ENCODE measurements at places on chromosomes 2 and 18.

DNA sequence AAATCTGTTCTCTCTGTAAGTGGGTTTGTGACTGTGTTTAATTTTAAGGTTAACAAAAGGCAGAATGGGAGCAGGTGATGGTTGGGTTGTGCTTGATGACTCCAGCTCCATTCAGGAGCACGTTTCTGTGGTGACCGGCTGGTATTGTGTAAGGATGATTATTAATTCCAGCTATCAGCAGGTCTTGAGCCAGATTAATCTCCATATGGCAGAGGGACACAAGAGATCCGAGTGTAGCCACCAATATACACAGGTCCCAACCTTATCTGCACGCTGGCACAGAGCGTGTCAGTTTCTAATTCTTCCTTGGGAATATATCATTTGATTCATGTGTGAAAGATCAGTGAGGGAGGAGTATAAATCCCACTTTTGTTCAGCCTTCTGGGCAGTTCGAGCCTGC is 199.0 kb upstream of the DCC start:
- H3K27ac ChIP-seq, result no peak overlapping the region
- no peaks in the 10 kb centered on the region for H3K27me3 ChIP-seq
- H3K36me3 ChIP-seq, result no peaks in the 10 kb centered on the region
- no peak for DNase-seq
- H3K4me3 ChIP-seq, result no peak overlapping the region
- H3K4me1 ChIP-seq, result no peaks in the 10 kb centered on the region

DNA sequence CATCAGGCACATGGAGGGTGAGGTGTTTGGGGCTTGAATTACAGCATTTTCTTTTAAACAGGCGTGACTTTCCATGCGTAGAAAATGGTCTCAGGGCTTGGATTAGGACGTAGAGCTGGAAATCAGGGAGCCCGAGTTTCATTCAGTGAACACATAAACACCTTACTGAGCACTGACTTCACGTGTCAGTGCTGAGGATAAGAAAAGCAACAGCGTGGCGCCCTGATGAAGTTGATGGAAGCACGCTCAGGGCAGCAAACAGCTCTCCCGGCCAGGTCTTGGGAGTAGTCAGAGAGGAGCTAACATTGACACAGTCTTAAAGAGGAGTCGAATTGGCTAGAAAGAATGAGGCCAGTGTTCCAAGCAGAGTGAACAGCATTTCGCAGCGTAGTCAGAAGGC is 110.7 kb downstream of the LYPD1 start:
- no peaks in the 10 kb centered on the region for H3K27me3 ChIP-seq
- no peak overlapping the region for H3K27ac ChIP-seq
- no peak for DNase-seq

DNA sequence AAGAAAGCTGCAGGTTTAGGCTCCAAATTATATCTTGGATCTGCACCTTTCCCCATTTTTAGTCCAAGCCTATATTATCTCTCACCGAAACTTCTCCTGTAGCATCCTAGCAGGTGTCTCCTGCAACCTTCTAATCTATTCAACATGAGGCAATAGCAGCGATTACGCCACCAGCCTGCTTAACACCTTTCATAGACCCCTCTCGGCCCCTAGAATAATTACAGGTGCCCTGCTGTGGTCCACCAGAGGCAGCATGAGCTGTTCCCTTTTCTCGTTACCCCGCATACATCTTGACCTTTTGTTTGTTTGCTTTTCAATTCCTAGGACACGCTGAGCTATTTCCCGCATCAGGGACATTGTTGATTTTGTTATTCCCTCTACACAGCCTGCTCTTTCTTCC is 361.9 kb downstream of the CYRIA start:
- H3K27me3 ChIP-seq, result no peaks in the 10 kb centered on the region
- H3K4me3 ChIP-seq, result no peak overlapping the region
- DNase-seq, result no peak
- no peaks in the 10 kb centered on the region for H3K4me1 ChIP-seq
- no peaks in the 10 kb centered on the region for H3K36me3 ChIP-seq

- H3K4me3 ChIP-seq, result no peak overlapping the region
- H3K27me3 ChIP-seq, result no peaks in the 10 kb centered on the region
- no peak overlapping the region for H3K27ac ChIP-seq
- no peak for DNase-seq
- no peaks in the 10 kb centered on the region for H3K36me3 ChIP-seq
Observed at GRCh38 chr2:159088906-159089305, 120.5 kb downstream of the TANC1 start.

DNA sequence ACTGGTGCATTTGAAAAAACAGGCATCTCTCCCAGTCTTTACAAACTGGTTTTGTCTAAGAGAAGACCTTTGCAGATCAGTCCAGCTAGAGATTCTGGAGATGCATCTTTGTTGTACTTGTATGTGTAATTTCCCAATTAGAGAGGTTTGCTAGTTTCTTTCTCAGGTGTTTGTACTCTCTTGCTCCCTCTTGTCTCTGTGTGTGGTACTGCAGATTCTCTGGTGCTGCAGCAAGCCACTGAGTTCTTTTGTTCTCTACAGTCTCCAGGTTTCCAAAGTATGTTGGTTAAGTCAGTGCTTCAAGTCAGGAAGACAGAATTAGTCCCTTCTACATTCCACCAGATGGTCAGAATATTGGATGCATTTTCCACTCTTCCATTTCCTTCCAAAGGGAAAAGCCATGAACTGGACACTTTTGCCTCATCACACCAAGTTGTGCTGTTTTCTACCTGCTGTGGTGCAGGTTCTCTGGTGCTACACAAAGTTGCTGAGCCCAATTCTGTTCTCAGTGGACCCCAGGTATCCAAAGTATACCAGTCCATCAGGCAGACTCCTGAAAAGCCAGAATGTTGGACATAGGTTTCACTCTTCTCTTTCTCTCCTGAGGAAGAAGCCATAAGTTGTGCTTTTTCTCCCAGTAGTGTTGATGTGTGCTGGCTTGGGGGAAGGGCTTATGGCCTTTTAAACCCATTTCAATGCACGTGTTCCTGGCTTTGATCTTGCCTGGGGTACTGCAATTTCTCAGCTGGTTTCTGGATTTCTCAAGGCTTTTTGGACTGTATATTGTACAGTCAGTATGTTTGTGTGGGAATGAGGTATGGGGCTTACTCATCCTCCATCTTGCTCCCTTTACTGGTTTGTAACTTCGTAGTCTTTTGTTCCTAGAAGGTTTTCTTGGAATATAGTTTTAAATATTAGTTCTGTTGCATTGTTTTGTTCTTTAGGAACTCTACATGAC is 29.8 kb downstream of the EPC2 start:
- no peaks in the 10 kb centered on the region for H3K27me3 ChIP-seq
- DNase-seq, result no peak
- H3K27ac ChIP-seq, result no peak overlapping the region
- no peaks in the 10 kb centered on the region for H3K36me3 ChIP-seq
- H3K4me3 ChIP-seq, result no peak overlapping the region

- no peaks in the 10 kb centered on the region for H3K27me3 ChIP-seq
- no peaks in the 10 kb centered on the region for H3K4me1 ChIP-seq
- no peak for DNase-seq
Observed at GRCh38 chr18:23340661-23341060, 112.4 kb upstream of the RIOK3 start.

DNA sequence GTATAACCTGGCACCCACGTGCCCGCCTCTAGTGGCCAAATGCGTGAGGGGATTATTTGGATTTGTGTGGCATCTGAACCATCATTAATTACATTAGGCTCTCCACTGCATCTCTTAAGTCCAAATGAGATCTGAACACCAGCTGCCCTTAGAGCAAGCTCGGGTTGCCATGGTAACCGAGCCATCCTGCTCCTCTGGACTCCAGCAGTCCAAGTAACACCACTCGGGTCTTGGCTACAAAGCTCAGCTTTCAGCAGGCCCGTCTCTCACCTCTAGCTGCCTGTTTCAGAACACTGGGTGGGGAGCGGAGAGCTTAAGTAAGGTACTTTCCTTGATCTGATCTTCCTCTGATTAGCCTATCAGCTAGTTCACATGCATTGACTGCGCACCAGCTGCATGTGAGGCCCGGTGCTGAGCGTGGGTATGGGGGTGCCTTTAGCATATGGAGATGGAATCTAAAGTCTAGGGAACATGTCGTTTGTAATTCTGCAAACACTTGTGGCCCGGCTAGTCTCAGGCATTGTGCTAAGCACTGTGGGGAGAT is 14.1 kb upstream of the CYS1 start:
- H3K36me3 ChIP-seq, result no peaks in the 10 kb centered on the region
- no peak overlapping the region for H3K27ac ChIP-seq
- H3K4me3 ChIP-seq, result no peak overlapping the region

- peak overlapping the region; percentile 20 for H3K4me3 ChIP-seq
- H3K27ac ChIP-seq, result peak overlapping the region; percentile 15
- no peaks in the 10 kb centered on the region for H3K27me3 ChIP-seq
- DNase-seq, result no peak
- H3K36me3 ChIP-seq, result no peaks in the 10 kb centered on the region
Observed at GRCh38 chr2:64819361-64819760, 165.6 kb upstream of the SERTAD2 start.

GRCh38 chr18:77376043-77376732 is 126.5 kb downstream of the GALR1 start:
- H3K4me1 ChIP-seq, result no peaks in the 10 kb centered on the region
- no peak overlapping the region for H3K4me3 ChIP-seq
- no peaks in the 10 kb centered on the region for H3K27me3 ChIP-seq
- H3K27ac ChIP-seq, result no peak overlapping the region
- no peak for DNase-seq

DNA sequence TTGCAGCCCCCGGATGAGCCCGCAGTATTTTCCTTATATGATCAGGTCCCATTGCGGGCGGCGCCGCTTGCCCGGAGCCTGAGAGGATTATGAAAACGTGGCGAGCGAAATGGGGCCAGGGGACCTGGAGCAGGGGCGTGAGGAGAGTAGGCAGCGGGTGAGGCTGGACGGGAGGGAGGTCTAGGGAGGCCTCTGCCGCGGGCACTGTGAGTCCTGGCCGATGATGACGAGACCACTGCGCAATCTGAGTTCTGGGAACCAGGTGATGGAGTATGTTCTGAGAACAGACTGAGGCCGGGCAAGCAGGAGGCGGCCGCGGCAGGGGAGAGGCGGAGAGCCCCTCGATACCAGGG is 790 bp upstream of the ACAA2 start:
- H3K4me1 ChIP-seq, result peaks cover 18% of the 10 kb centered on the region
- peak overlapping the region; percentile 74 for H3K4me3 ChIP-seq
- H3K36me3 ChIP-seq, result no peaks in the 10 kb centered on the region
- peak; percentile 22 for DNase-seq

DNA sequence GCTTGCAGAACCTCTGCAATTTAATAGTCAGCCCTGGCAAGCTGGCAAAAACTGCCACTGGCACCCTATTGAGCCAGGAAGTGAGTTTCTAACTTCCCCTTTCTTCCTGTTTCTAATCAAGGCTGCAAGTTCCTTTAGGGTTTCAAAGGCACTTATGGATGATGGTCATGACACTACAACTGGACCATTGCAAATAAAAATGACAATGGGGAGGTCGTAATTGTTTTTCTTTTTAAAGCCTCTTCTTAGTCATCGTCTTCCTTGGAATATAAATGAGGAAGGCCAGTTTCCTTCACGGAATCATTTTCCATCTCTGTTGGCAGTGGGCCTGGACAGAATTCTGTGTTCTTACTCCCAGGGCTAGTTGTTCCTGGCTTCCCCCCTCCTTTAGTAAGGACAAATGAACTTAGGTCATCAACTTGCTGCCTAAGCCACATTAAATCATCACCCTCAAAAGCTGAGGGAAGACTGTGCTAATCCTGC is 35.8 kb downstream of the SH3RF3 start:
- H3K27me3 ChIP-seq, result no peaks in the 10 kb centered on the region
- no peak for DNase-seq
- no peaks in the 10 kb centered on the region for H3K36me3 ChIP-seq
- no peak overlapping the region for H3K27ac ChIP-seq

DNA sequence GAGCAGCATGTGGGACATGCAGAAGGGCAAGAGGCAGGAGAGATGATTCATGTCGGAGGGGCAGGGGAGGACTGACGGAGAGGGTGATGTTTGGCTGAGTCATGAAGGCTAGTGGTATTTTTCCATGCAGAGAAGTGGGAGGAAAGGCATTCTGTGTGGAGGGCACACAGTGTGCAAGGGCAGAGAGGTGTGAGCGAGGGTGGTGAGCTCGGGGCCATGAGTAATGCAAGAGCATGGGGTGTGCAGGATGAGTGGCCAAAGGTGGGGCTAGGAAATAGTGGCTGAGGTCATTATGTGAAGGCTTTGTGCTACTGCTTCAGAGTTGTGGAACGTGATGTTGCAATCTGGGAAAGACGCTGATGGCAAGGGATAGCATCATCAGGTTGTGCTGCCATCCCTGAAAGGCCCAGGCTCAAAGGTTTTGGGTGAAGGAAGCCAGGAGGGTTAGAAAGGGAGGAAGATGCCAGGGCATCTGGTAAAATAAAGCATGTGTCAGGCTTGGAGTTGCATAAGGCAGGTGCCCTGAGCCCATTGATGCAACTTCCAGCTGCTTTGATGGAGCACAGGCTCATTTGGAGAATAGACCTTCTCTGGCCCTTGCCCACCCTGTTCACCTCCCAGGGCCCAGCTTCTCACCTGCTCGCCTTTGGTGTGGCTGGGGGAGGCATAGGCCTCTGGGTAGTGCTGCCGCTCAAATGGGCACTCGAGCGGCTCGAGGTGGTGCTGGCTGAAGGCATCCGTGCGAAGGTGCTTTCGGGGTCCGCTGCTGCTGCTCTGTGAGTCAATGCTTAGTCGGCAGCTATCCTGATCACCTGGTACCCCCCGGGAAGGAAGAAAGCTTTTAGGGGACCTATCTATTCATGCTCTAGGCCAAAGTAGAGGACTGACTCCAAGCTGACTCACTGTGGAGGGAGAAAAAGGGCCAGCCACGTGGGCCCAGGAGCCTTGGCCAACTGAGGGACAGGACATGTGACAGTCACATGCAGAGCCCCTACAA is 37.5 kb downstream of the PAX8 start:
- H3K36me3 ChIP-seq, result no peaks in the 10 kb centered on the region
- no peak overlapping the region for H3K27ac ChIP-seq
- no peak for DNase-seq
- H3K4me1 ChIP-seq, result no peaks in the 10 kb centered on the region
- H3K4me3 ChIP-seq, result no peak overlapping the region

- H3K4me1 ChIP-seq, result no peaks in the 10 kb centered on the region
- H3K36me3 ChIP-seq, result no peaks in the 10 kb centered on the region
- no peak overlapping the region for H3K4me3 ChIP-seq
- no peaks in the 10 kb centered on the region for H3K27me3 ChIP-seq
- no peak for DNase-seq
- no peak overlapping the region for H3K27ac ChIP-seq
Observed at GRCh38 chr18:47777626-47778025, 152.8 kb downstream of the SMAD2 start.

- no peak overlapping the region for H3K4me3 ChIP-seq
- no peaks in the 10 kb centered on the region for H3K36me3 ChIP-seq
- H3K4me1 ChIP-seq, result no peaks in the 10 kb centered on the region
- DNase-seq, result no peak
Observed at GRCh38 chr2:177679611-177680605, 287.3 kb downstream of the AGPS start.
